ENCODE measurements at places on chromosomes 16 and 17. TPM values are rescaled to one million over a fixed set of nuclear protein-coding genes. Genes with fewer than 3 reads are reported as not detected.

MT1F gene
- 22.0 TPM for total RNA-seq

CBX1 gene
- total RNA-seq: 52.8 TPM

CACNG5 gene
- total RNA-seq: not detected

RHBDF1 gene
- total RNA-seq: not detected

KRTAP9-4 gene
- not detected for total RNA-seq

MYH8 gene
- not detected for total RNA-seq

HASPIN gene
- total RNA-seq: 19.0 TPM

KRTAP1-1 gene
- total RNA-seq: not detected

FOXK2 gene
- total RNA-seq: 51.6 TPM

TBC1D3B gene
- total RNA-seq: 8.4 TPM

FBXW10B gene
- total RNA-seq: 0.25 TPM

PABPN1L gene
- total RNA-seq: not detected

CCDC92B gene
- total RNA-seq: 0.08 TPM

DHRS7C gene
- not detected for total RNA-seq

CEP295NL gene
- not detected for total RNA-seq

SRCIN1 gene
- not detected for total RNA-seq

SEZ6 gene
- total RNA-seq: not detected

LGALS9B gene
- total RNA-seq: not detected

PROCA1 gene
- 8.2 TPM for total RNA-seq

NPW gene
- total RNA-seq: 0.48 TPM

KPNB1 gene
- total RNA-seq: 312 TPM

OR2C1 gene
- not detected for total RNA-seq

KRTAP9-2 gene
- total RNA-seq: not detected

Data from activated naive CD4-positive, alpha-beta T cell treated with anti-CD3 and anti-CD28 coated beads, Interleukin-2, amount 10 ng/mL, durations not matched to agents 5 hours and 36 hours (primary cell).